Islet precursor cell (in vitro differentiated cells): ENCODE measurements at places on chromosomes 5 and 9.

DNA sequence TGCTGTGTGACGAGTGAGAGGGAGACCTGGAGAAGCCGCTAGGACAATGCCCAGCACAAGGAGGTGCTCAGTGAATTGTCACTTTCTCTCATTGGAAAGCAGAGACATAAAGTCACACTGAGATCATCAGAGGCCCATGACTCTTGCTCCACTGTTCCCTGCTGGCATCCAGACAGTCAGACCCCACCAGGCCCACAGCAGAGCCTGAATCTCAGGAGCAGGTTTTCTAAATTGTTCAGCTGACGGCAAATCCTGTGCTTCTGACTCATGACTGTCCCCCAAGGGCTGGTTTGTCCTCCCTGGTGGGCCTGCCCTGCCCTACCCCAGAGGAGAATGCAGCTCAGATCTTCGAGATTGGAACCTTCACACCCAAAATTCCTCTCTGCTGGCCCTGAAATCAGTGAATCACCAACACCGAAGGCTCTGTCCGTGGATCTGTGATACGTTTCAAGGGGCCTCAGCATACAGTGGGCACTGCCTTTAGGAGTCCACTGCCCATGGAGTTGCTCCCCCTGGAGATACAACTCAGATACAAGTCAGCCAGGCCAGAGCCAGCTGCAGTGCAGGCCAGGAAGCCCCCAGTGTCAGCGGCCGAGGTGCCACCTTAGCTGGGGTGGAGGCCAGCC, 2.7 kb downstream of the PTGES start:
- DNase-seq = peak; percentile 98

DNA sequence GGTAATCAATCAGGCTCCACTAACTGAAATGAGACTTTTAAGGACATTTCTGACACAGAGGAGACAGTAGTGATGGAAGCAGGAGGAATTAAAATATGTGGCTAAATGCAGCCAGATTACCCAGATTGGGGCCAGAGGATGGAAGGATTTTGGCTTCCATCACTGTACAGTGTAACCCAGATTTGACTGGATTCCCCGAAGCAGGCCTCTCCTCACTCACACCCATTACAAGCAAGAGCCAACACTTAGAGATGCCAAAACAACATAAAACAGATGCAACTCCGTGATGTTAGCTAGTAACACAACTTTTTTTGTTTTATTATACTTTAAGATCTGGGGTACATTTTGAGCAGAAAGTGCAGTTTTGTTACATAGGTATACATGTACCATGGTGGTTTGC, 17.6 kb downstream of the TEK start:
- DNase-seq = no peak

GRCh38 chr5:123518111-123518510, 6.1 kb downstream of the CSNK1G3 start:
- no peak for DNase-seq

DNA sequence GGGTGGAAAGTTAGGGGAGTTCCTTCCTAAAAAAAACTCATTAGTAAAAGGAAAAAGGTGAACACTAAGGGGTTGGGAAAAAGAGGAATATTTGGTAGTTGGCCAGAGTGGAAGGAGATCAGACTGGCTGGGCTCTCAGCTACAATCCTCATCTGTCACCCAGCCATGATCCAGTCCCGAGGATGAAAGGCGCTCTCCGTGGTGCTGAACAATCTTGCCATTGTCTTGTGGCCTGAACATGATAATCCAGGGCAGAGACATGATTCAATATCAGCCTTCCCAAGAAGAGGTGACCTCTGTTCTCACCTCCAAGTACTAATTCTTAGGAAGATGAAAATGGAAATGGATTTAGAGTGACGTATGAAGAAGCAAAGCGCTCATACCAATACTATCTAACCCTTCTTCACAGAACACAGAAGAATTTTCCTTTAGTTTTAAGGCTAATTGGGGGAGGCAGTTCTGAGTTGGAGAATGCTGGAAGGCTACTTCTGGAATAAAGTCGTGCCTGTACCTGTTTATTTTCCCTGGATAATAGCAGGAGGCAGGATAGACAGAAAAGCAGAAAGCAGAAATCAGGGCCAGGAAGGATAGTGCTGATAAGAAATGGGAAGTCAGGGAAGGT, 36.6 kb upstream of the MYORG start:
- peak; percentile 79 for DNase-seq

GRCh38 chr5:77437194-77437593, 54.9 kb downstream of the WDR41 start:
- no peak for DNase-seq

- no peak for DNase-seq
Measured at GRCh38 chr5:82130602-82131001, 147.6 kb downstream of the RPS23 start.

GRCh38 chr5:19739671-19740070, 248.3 kb downstream of the CDH18 start:
- no peak for DNase-seq

GRCh38 chr9:14561929-14562405, 131.3 kb downstream of the ZDHHC21 start:
- DNase-seq = peak; percentile 96

- peak; percentile 85 for DNase-seq
Measured at GRCh38 chr9:129481810-129482511, 138.9 kb downstream of the C9orf50 start.
